Inflammatory macrophage (primary cell): ENCODE measurements at places on chromosomes 7 and 10.

- peak; percentile 76 for DNase-seq
Observed at GRCh38 chr7:23184709-23185359, 3.0 kb downstream of the NUP42 start.

GRCh38 chr10:69728335-69728870 is 73.3 kb upstream of the COL13A1 start:
- DNase-seq: no peak

DNA sequence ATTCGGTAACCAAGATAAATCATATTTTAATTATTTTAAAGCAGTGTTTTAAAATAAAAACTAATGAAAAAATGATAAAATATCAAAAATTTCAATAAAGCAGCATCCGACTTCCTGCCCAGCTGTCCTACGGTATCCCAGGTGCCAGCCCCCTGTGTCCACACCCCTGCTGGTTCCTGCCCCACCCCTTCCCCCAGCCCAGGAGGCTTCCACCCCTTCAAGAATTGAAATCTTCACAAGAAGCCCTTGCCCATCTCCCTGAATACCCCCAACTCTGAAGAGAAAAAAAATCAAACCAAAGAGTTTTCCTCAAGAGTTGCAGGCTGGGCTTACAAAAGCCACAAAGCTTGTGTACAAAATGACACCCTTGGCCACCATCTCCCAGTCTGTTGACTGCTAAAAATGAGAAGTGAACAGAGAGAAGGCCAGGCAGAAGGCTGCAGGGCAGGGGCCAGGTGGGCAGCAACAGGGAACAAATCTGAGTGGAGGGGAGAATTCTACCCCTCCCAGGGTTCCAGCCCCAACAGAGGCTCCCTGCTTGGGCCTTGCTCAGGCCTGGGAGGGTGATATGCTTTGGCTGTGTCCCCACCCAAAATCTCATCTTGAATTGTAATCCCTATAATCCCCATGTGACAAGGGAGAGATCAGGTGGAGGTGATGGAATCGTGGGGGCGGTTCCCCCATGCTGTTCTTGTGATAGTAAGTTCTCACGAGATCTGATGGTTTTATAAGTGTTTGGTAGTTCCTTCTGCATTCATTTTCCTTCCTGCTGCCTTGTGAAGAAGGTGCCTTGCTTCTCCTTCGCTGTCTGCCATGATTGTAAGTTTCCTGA is 14.5 kb downstream of the GPRIN2 start:
- no peak for DNase-seq

- peak; percentile 63 for DNase-seq
Observed at GRCh38 chr10:132322586-132323048, 9.4 kb upstream of the LRRC27 start.

- no peak for DNase-seq
Observed at GRCh38 chr7:50213622-50214017, 90.9 kb upstream of the IKZF1 start.

- DNase-seq: no peak
Observed at GRCh38 chr7:12518920-12519681, 51.4 kb upstream of the SCIN start.

GRCh38 chr10:80259405-80259871 is 30.0 kb downstream of the MAT1A start:
- DNase-seq: no peak

- no peak for DNase-seq
Observed at GRCh38 chr7:70693321-70693685, 438.6 kb upstream of the GALNT17 start.

DNA sequence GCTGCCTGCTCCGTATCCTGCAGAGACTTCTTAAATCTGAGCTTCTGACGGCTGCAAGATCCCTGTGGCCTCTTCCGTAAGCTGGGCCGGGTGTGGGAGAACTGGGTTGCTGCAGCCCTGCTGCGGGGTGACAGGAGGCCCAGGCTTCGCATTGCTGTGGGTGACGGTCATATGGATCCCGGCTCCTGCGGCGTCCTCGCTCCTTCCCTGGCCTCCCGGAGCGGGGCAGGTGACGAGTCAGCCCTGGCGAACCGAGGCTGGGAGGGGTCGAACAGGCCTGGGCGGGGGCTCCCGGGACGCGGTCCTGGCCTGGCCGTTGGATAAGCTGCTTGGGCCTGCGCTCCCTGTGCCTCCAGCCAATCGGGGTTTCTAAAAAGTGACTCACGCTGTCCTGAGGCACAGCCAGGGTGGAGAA is 7.8 kb upstream of the UBE2D1 start:
- no peak for DNase-seq

GRCh38 chr7:10646194-10646593 is 327.5 kb upstream of the PHF14 start:
- peak; percentile 64 for DNase-seq

GRCh38 chr10:101492814-101493213 is 95.2 kb downstream of the POLL start:
- no peak for DNase-seq

DNA sequence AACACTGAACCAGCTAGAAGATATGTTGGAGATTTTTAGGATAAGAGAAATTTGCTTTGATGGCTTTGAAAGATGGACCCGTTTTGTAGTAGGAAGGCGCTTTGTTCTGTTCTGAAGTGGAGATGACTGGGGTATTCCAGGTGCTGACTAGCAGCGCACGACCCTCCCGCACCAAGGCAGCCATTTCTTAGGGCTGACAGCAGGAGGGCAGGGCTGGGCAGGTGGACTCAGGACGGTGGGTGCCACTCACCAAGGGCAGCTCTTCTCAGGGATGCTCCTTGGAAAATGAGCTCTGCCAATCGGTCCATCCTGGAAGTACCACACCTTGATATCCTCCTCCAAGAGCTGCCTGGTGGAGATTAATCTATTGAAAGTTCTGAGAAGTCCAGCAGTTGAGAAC is 463.6 kb upstream of the FOXK1 start:
- DNase-seq: no peak

- no peak for DNase-seq
Observed at GRCh38 chr10:79418274-79418673, 27.1 kb downstream of the ZCCHC24 start.

- no peak for DNase-seq
Observed at GRCh38 chr7:125857606-125858005, 928.0 kb upstream of the POT1 start.

DNA sequence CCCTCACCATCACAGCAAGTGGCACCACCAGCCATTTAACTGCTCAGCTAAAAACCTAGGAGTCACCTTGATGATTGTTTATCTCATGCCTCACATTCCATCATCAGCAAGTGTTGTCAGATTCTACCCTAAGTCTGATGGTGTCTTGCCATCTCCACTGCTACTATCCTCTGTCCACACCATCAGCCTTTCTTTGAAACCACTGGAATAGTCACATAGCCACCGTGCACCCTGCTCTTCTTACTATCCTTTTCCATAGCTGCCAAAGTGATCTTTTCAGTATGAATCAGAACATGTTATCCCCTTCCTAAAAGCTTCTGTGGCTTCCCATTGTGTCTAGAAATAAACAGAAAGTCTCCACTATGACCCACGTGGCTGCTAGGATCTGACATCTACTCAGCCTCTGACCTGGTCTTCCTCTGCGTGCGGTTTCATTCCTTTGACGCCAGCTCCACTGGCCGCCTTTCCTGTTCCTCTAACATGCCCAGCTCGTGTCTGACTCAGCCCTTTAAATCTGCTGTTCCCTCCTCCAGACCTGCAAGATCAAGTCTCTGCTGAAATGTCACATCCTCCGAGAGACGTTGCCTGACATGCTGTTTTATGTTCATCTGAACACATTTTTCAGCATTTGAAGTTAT is 16.5 kb upstream of the CHN2 start:
- DNase-seq: peak; percentile 96

- peak; percentile 48 for DNase-seq
Observed at GRCh38 chr10:103890194-103890658, 27.8 kb downstream of the STN1 start.

DNA sequence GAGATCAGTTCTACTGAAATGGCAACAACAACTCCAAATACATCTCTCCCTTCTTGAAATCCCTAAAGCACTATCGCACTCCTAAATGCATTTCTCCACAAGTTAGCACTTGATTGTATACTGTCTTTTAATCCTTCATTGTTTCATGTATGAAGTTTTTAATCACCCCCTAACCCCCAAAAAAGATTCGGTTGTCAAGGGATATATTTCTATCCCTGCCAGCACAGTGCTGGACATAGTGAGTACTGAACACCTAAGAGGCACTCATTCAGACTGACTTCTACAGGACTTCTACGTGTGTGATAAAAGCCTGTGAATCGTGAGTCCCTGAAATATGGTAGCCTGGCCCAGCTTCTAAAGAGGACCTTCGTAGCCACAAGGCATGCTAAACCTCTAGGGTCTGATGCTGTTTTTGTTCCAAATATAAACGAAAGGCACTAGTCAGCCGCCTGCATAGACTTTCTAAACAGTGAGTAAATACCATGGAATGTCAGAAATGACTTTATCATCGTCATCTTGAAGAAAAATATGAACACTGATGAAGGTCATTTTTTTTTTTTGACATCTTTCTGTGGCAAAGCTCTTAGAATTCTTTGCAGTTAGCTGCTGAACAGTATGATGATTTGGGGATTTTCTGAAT is 14.6 kb upstream of the ZSCAN21 start:
- no peak for DNase-seq

- no peak for DNase-seq
Observed at GRCh38 chr10:14555807-14556206, 218.9 kb downstream of the FAM107B start.

- no peak for DNase-seq
Observed at GRCh38 chr10:89248990-89249389, 2.6 kb downstream of the LIPA start.

- no peak for DNase-seq
Observed at GRCh38 chr7:133794479-133794878, 332.7 kb upstream of the LRGUK start.

GRCh38 chr10:44161184-44161583 is 223.7 kb downstream of the CXCL12 start:
- DNase-seq: no peak

GRCh38 chr7:129574487-129574886 is 37.0 kb upstream of the NRF1 start:
- no peak for DNase-seq

GRCh38 chr7:51472873-51473272 is 156.3 kb upstream of the COBL start:
- DNase-seq: no peak

DNA sequence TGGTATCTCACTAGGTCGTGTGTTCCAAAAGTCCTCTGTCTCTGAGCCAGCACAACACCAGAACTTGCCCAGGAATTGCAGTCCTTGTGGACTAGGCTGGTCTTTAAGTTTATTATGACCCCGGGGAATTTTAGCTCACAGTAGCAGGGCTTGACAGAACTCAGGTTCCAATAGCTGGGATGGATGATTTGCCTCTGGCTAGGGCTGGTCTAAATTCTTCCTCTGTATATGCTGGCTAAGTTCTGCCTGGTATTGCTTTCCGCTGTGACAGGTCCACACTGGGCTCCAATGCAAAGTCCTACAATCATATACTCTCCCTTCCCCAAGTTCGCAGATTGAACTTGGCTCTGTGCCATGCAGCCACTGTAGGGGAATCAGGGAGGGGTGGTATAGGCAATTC is 52.5 kb downstream of the FAS start:
- DNase-seq: no peak

GRCh38 chr7:33981226-33981625 is 75.9 kb downstream of the BMPER start:
- no peak for DNase-seq

DNA sequence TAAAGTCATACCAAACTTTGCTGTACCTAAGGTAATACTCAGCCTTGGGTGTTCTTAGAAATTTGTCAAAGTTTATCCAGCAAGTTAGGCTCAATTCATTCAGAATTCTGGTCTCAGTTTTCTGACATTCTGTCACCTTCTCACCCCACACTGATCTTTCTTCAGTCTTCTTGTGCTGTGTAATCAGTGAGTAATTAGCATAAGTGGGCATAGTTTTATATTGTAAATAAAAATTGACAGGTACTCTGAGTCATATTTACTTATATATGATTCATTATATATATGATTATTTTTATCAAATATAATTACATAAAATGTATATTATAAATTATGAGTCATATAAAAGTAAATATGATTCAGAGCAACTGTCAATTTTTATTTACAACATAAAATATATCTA is 170.9 kb upstream of the MAGI2 start:
- DNase-seq: no peak

DNA sequence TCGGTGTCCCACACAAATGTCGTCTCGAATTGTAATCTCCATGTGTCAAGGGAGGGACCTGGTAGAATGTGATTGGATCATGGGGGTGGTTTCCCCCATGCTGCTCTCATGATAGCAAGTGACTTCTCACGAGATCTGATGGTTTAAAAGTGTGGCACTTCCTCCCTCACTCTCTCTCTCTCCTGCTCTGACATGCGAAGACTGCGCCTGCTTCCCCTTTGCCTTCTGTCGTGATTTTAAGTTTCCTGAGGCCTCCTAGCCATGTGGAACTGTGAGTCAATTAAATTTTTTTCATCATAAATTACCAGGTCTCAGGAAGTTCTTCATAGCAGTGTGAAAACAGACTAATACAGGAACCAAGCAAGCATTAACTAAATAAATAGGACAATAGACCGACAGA is 229.1 kb downstream of the GFRA1 start:
- DNase-seq: no peak

GRCh38 chr7:44147026-44147991 is 6.2 kb upstream of the MYL7 start:
- no peak for DNase-seq

DNA sequence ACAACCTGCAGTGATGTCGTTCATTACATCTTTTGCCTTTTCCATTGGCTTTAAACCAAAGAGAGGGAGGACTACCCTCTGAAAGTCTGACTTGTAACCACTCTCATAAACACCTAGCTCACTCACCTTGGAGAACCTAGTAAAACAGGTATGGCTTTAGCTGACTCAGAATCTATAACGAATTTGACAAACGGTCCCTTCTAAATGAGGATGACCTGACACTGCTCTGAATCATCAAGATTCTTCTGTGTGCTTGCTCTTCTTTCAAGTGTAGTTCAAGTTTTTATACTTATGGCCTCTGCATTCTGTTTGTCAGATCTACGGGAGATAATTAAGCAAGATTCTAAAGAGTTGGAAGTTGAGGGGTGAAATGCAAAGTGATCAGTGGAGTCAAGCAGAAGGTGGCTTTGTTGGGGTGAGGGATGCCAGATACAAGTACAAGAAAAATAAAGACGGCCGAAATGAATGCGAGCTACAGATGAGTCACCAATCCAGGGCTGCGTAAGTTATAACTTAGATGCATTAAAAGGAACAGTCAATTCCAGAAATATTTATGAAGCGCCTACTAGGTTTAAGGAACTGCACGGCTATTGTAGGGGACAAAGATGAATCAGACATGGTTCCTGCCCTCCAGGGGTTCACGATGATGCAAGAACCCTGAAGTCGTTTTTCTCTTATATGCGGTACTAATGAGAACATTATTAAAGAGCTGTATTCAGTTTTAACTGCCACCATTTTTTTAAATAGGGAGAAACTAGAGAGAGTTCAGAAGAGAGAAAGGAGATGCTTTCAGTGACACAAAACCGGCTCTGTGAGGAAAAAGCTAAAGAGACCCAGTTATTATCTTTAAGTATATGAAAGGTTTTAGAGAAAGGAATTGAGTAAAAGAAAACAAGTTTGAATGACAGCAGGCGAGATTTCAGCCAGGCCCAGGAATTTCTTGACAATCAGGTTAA is 6.5 kb downstream of the HIPK2 start:
- peak; percentile 76 for DNase-seq

GRCh38 chr7:44973610-44974401 is 5.0 kb downstream of the MYO1G start:
- DNase-seq: peak; percentile 61
